ENCODE measurements at places on chromosomes 16 and 17.

DNA sequence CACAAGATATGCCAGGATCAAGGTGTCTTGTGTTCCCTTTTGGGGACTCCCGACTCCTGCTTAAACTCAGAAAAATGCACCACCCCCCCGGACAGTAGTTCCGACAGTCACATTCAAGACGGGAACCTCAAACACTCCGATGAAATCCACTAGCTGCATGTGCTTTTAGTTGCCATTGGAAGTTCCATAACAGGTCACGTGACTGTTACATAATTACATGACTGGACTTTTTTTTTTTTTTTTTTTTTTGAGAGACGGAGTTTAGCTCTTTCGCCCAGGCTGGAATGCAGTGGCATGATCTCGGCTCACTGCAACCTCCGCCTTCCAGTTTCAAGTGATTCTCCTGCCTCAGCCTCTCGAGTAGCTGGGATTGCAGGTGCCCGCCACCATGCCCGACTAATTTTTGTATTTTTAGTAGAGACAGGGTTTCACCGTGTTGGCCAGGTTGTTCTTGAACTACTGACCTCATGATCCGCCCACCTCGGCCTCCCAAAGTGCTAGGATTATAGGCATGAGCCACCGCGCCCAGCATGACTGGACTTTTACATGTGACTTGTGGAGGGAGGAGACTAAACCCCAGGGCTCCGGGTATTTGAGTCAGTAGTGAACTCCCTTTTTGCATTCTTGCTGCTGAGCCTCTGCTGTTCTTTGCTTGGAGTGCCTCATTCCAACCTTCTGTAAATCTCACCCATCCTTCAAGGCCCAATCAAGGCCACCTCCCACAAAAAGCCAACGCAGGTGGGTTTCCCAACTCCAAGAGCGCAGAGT, 1.6 kb downstream of the SIRT7 start:
- H3K4me1 ChIP-seq, result peaks cover 68% of the 10 kb centered on the region
- no peak overlapping the region for H3K27ac ChIP-seq
- no peaks in the 10 kb centered on the region for H3K27me3 ChIP-seq
- DNase-seq, result no peak
- peak overlapping the region; percentile 92 for H3K4me3 ChIP-seq

DNA sequence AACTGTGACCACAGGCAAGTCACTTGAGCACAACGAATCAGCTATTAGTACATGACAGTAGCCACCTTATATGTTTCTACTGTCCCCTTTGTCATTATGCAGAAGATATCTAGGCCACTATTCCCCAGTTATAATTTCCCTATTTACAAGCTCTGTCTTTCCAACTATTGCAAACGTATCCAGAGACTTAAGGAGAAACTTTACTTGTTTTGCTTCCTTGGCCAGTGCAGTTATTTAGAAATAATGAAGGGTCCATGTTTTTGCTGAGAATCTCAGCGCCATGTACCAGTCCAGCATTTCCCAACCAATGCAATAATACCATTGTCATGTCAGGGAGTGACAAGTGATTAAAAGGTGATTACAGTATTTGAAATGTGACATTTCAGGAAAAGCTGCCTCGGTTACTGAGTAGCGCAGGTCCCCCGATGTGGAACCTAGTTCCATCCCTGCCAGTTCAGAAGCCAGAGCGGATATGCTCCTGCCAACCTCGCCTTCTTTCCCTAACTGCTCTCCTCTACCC, 743 bp downstream of the ZNF624 start:
- DNase-seq, result no peak
- H3K4me1 ChIP-seq, result peaks cover 6% of the 10 kb centered on the region
- H3K36me3 ChIP-seq, result no peaks in the 10 kb centered on the region

DNA sequence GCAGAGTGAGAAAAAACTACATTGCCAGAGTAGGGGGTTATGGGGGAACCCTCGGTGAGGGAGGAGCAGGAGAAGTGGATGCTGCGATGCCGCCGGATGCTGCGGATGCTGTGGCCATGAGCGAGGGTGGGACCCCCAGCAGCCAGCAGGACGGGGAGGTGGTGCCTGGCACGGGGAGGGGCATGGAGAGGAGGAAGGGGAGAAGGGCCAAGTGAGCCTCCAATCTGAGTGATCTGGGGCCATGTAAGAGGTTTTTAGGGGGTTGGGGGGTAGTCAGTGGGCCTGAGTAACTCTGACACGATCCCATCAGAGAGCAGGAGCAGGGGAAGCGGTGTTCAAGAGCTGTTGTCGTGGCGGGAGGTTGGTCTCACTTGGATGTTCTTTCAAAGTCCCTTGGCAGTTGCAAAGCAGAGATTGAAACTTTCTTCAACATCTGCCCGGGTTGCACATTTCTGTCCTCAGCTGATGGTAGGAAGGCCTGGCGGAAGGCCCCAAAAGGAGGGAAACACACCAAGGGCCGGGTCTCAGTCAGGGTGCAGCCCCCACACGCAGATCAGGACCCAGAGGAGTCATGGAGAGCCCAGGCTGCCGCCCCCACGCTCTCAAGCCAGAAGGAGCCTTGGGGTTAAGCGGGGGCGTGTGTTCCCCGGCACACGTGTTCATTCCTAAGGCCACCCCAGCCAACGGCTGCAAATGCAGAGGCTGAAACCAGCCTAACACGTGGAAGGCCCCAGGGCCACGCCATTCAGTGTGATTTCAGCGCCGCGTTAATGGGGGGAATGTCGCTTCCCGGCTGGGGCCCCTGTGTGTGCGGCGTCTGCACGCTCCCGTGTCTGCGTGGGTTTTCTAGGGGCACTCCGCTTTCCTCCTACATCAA, 81.7 kb downstream of the ZDHHC7 start:
- no peak overlapping the region for H3K4me3 ChIP-seq
- peaks cover 46% of the 10 kb centered on the region for H3K4me1 ChIP-seq
- H3K27ac ChIP-seq, result peak overlapping the region; percentile 36
- H3K36me3 ChIP-seq, result no peaks in the 10 kb centered on the region
- H3K27me3 ChIP-seq, result no peaks in the 10 kb centered on the region

- H3K27me3 ChIP-seq, result no peaks in the 10 kb centered on the region
- no peaks in the 10 kb centered on the region for H3K36me3 ChIP-seq
- no peak overlapping the region for H3K27ac ChIP-seq
Observed at GRCh38 chr17:76179496-76180467, 38.7 kb upstream of the FOXJ1 start.

DNA sequence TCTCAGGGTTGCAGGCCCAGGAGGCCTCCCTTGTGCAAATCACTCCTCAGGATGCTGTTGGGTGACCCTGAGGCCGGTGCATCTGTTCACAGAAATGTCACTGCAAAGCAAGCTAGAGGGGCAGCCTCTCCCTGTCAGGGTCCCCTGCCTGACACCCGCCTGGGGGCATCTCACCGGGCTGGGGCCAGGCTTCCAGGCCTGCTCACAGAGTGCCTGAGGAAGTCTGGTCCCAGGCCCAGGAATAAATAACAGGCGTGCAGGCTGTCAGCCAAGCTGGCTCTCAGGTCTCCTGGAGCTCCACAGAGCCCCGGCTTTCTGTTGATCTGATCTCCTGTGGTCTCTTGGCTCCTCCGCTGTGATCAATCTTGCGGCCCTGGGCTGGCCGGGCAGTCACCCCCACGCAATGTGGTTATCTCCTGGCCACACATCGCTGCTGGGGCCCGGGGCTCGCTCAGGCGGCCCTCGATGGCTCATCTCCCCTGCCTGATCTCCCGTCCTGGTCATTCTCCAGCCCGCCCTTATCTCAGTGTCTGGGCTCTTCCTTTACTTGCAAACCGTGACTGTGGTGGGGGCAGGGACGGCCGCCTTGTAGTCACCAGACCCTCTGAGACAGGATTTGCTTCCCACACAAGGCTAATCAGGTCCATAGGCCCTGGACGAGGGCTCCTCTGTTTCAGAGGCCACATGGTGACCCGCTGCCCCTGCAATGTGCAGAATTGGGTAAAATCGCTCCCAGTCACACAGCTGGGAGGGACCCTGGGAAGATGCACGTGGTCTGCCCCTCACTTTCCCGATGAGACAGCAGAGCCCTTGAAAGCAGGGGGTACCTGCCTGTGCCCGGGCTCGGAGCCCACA, 231.2 kb upstream of the GSE1 start:
- H3K27me3 ChIP-seq, result no peaks in the 10 kb centered on the region
- no peak for DNase-seq
- peaks cover 77% of the 10 kb centered on the region for H3K4me1 ChIP-seq
- no peaks in the 10 kb centered on the region for H3K36me3 ChIP-seq
- H3K4me3 ChIP-seq, result no peak overlapping the region

- H3K4me1 ChIP-seq, result peaks cover 16% of the 10 kb centered on the region
- no peaks in the 10 kb centered on the region for H3K36me3 ChIP-seq
- no peak for DNase-seq
- peaks cover 9% of the 10 kb centered on the region for H3K27me3 ChIP-seq
- H3K4me3 ChIP-seq, result no peak overlapping the region
Observed at GRCh38 chr17:8387914-8388651, 5.1 kb upstream of the RPL26 start.

All from esophagus muscularis mucosa (tissue), 4 donors.